ENCODE measurements at places on chromosomes 7 and 10.

GRCh38 chr10:87650838-87651589 lies 8.7 kb upstream of the PAPSS2 start:
- no peak for DNase-seq

GRCh38 chr7:5229451-5230264 lies 39.6 kb downstream of the WIPI2 start:
- DNase-seq, result no peak

GRCh38 chr7:137592232-137592896 lies 248.8 kb upstream of the PTN start:
- DNase-seq, result no peak

- DNase-seq, result no peak
Observed at GRCh38 chr10:34816501-34817002, 1.5 kb upstream of the PARD3 start.

GRCh38 chr10:131001438-131001837 lies 310.1 kb downstream of the TCERG1L start:
- no peak for DNase-seq

DNA sequence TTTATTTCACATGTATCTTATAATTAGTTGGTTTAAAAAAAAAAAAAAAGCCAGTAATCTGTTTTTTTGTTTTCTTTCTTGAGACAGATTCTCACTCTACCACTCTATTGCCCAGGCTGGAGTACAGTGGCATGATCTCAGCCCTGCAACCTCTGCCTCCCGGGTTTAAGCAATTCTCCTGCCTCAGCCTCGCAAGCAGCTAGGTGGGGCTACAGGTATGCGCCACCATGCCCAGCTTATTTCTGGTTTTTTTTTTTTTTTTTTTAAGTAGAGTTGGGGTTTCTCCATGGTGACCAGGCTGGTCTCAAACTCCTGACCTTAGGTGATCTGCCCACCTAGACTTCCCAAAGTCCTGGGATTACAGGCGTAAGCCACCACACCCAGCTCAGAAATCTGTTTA lies 34.1 kb upstream of the CAPZA2 start:
- DNase-seq, result no peak

DNA sequence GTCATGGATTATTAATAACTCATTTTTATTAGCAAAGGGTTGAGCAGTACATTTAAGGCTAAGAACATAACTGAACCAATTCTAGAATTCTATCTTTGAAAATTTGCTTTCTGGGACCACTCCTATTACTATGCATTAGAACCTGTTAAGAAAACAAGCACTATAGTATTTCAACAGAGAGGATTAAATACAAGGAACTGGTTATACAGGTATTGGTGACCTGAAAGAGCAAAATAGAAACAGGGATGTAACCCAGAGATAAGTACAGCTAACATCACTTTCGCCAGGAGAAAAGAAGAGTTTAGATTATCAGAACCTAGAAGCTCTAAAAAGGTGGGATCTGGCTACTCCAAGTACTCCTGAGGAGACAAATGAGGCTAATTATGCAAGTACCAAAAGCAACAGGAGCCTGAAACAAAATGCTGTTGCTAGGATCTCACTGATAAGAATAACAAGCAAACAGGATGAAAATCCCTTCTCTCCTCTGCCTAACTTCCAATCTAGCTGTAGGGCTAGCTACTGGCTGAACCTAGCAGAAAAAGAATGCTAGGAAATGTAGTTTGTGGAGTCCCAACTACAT lies 32.1 kb upstream of the ELAPOR2 start:
- no peak for DNase-seq

- DNase-seq, result no peak
Observed at GRCh38 chr7:55838595-55838994, 24.0 kb downstream of the SEPTIN14 start.

GRCh38 chr7:66331883-66332282 lies 126.7 kb downstream of the TPST1 start:
- no peak for DNase-seq

GRCh38 chr10:34295142-34295548 lies 520.0 kb downstream of the PARD3 start:
- DNase-seq, result no peak

GRCh38 chr10:97766996-97767924 lies 4.5 kb downstream of the SFRP5 start:
- no peak for DNase-seq

GRCh38 chr7:43647673-43648472 lies 65.0 kb downstream of the STK17A start:
- DNase-seq, result no peak

DNA sequence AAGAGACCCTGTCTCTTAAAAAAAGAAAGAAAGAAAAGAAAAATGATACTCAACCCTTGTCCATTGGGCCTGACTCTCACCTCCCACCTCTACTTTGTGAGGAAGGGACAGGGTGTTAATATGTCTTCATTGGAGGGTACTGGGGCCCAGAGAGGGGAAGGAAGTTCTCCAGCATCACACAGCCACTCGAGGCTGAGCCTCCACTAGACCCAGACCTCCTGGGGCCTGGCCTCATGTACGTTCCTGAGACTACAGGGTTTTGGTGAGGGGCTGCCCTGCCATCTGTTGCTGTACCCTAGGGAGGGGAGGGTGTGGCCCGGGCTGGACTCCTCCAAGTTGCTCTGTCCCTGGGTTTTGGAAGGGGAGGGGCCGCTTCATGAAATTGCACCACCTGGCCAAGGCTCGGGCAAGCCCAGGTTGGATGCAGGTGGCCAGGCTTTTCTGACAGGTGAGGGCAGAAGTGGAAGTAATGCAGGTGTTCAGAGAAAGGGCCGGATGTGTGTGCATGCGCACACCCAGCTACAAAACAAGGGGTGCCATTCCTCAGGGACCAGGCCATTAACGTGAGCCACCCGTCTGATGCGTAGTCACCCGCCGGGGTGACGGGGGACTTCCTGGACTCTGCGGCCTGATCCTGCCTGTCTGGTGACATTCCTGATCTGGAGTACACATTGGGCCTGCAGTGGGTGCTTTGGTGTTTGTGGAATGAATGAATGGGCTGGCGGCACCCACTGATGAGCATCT lies 21.7 kb downstream of the GTF2IRD1 start:
- no peak for DNase-seq

- DNase-seq, result no peak
Observed at GRCh38 chr10:123722351-123722750, 56.2 kb downstream of the GPR26 start.

GRCh38 chr7:149586646-149587645 lies 89.3 kb upstream of the ZNF746 start:
- no peak for DNase-seq

- DNase-seq, result no peak
Observed at GRCh38 chr10:124074501-124075109, 18.8 kb downstream of the CHST15 start.

GRCh38 chr7:22417349-22417748 lies 60.4 kb upstream of the RAPGEF5 start:
- DNase-seq, result no peak

DNA sequence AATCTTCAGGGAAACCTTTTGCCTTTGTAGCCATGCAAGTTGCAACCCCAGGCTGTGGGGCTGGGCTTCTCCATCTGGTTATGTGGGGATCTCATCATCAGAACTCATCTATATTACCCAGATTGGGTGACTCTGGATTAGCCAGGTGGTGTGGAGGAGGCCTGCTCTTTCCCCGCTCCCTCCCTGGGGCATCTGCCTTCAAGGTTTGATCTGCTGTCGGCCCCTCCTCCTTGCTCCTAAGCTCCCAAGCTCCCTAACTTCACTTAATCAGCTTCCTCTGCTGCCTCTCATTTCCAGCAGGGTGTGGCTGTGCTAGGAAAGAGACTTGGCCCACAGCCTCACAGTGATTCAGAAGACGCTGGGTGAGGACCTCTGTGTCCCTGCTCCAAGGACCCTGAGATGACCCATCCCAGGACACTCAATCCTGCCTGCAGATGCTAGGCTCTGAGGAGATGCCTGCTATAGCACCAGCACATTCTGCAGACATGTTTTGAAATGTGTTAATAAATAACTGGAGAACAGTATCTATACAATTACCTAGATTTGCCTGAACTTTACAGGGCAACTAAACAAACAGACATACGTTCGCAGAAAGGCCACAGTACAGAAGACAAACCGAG lies 392.1 kb upstream of the PODXL start:
- no peak for DNase-seq

DNA sequence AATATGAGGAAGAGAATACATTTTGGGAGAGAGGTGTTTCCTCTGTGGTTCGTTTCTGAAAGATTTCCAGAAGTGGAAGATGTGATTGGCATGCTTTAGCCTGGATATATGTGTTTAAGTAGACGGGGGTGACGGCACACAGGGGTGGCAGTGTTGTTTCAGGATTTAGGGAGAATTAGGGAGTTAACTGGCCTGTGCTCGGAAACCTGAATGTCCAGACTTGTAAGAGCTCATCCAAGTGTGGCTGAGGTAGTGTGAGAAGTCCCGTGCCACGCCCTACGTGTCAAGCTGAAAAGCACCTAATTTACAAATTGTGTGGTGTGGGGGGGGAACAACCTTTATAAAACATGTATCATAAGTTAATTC lies 1.1 kb downstream of the RALA start:
- no peak for DNase-seq

- DNase-seq, result no peak
Observed at GRCh38 chr10:69669409-69669808, 39.4 kb downstream of the FAM241B start.

DNA sequence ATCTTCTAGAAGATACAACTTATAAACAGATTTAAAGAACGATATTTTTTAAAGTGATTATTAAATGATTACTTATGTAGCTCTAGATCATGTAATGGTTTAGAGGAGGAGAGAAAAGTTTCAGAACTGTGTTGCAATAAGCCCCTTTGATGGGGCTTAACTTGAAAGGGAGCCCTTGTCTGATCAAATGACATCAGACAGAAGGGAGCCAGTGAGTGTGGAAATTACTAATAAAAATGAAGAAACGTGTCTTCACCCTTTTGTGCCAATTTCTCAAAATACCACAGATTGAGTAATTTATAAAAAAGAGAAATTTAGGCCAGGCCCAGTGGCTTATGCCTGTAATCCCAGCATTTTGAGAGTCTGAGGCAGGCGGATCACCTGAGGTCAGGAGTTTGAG lies 318.2 kb downstream of the EXOC4 start:
- no peak for DNase-seq

DNA sequence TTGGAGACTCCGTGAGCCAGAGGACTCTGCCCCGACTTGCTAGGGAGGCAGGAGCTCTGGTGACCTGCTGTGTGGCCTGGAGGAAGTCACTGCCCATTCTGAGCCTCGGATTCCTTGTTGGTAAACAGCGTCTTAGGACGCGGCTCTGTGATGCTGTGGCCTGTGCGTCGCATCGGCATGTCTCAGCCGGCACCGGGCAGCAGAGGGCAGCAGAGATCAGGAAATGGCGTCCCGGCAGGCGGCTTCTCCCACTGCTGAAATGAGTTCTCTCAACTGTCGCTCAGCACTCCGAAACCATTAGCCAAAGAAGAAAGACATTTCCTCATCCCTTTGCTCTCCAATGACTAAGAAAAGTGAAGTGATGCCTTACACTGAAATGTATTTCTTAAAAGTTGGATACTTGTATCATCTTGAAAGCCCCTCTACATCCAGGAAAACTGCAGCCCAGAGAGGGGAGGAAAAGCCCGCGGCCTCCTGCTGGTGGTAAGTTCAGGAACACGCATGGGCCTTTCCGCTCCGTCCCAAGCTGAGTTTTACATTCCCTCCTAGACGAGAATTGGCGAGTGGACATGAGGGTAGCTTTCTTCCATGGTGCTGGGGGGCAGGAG lies 91.7 kb downstream of the WDR11 start:
- peak; percentile 69 for DNase-seq

DNA sequence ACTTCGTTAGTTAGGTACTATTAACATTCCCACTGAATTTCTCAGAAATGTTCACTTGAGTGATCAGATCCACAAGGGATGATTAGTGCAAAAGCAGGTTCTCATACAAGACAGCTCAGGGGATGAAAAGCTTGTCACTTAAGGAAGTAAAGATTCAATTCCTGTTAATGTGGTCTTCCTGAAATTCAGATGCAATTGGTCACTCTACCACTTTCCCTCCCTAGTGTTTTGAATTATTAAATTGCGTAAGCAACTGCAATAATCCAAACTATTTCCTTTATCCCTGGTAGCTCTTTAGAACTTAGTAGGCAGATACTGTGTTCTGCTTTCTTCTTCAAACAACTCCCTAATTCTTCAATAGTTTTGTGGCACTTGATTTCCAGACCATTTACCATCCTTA lies 121.4 kb downstream of the MAGI2 start:
- DNase-seq, result no peak

DNA sequence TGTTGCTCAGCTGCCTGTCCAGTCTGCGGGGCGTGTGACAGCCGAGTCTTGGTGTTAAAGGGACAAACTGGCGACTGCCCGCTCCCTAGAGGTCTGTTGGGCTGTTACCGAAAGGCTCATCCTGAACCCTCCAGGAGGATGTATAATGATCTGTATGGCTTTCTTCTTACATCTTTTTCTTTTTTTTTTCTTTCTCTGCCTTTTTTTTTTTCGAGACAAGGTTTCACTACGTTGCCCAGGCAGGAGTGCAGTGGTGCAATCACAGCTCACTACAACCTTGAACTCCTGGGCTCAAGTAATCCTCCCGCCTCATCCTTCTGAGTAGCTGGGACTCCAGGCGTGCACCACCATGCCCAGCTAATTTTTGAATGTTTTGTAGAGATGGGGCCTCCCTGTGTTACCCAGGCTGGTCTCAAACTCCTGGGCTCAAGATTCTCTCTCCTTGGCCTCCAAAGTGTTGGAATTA lies 857 bp downstream of the INTS15 start:
- no peak for DNase-seq

DNA sequence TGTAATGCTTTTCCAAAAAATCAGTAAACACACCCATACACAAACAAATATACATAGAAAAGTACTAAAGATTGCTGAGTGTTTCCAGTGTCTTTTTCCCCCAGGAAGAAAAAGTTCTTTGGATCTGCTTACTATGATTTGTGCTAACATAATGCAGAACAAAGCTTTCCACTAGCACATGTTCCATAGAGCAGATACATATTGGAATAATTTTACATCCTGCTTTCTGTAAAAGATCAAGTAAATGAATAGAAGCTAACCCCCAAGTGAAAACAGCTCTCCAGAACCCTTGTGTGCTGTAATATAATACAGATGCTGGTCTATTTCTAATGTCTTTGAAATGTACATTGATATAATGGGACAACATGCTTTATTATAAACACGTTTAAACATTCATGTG lies 125.5 kb downstream of the PON1 start:
- no peak for DNase-seq

- DNase-seq, result no peak
Observed at GRCh38 chr7:134042307-134042706, 84.8 kb upstream of the LRGUK start.

GRCh38 chr10:109173937-109174336 lies 749.4 kb downstream of the XPNPEP1 start:
- no peak for DNase-seq

- DNase-seq, result no peak
Observed at GRCh38 chr10:69800109-69800508, 1.6 kb upstream of the COL13A1 start.

- DNase-seq, result no peak
Observed at GRCh38 chr10:19518632-19519031, 297.6 kb upstream of the PLXDC2 start.

DNA sequence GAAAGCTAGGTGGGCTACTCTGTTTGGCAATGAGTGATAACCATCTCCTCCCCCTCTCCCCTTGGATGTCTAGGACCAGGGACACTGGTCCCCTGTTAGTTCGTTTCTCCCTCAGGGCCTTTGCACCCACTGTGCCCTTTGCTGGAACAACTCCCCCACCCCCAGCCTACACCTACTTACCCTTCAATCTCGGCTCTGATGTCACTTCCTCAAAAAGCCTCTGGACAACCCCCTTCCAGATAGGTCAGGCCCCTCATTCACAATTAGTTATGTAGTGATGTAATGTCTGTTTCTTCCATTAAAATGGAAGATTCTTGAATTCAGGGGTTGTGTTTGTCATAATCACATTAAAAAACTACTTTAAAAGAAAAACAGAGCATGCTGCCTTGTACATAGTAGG lies 152.9 kb downstream of the SNX10 start:
- DNase-seq, result no peak
